ENCODE measurements at places on chromosomes 11 and 22. TPM values are rescaled to one million over a fixed set of nuclear protein-coding genes. Genes with fewer than 3 reads are reported as not detected.

The P4HA3 gene
- total RNA-seq = 0.85 TPM

The FADS1 gene
- total RNA-seq = 17.4 TPM

GRCh38 chr11:83613767-83614121 lies 327.6 kb upstream of the CCDC90B start:
- no peak for DNase-seq

The CYP2D6 gene
- 2.2 TPM for total RNA-seq

The DENND6B gene
- total RNA-seq = 4.0 TPM
